ENCODE measurements at places on chromosomes 16 and 17.
A peak's percentile ranks its signal among the peaks of the same experiment; 100 is the strongest.

GRCh38 chr16:55645986-55646385 lies 9.8 kb upstream of the SLC6A2 start:
- no peak for DNase-seq

- DNase-seq, result no peak
Observed at GRCh38 chr17:46975287-46975686, 3.8 kb downstream of the RPRML start.

DNA sequence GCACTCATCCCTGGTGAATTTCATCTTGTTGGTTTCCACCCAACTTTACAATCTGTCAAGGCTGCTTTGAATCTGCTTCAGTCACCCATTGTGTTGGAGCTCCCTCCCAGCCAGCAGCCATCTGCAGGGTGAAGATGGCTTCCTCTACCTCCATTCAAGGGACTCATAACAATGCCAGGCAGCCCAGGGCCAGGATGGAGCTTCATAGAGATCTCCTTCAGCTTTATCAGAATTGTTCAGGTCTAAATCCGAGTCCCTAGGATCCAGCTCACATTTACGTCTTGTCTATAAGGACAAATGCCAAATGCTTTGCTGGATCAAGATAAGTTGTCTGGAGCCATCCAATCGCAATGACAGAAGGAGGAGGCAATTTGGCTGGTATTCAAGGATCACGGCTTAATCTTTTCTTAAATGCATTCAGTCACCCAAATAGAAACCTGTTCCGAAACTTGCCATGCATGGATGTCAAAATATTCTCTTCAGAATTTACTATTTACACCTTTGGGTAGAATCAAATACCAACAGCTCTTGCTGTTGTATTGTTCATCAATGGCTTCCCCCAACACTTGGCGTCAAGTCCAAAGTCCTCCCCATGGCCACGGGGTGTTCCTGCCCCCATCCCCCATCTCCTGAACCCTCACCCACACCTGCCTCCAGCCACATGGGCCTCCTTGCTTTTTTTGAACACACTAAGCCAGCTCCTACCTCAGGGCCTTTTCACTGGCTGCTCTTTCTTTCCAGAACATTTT lies 3.8 kb upstream of the FAM171A2 start:
- DNase-seq, result no peak

GRCh38 chr16:65319621-65320231 lies 197.9 kb upstream of the CDH11 start:
- DNase-seq, result no peak

DNA sequence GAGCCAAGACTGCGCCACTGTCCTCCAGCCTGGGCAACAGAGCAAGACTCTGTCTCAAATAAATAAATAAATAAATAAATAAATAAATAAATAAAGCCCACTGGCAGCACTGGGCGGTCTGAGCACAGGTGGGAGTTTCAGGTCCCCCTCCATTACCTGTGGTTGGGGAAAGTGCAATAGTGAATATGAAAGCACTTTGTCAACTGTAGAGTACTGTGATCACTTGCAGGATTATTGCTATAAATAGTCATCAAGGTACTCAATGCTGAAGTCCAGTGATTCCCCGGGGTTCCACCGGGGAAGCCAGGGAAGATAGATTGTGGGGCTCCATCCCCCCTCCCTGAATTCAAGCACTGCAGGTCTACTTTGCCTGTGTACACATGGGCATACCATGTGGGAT lies 42.7 kb upstream of the CPNE2 start:
- no peak for DNase-seq

GRCh38 chr16:29007730-29008593 lies 23.1 kb downstream of the LAT start:
- DNase-seq, result peak; percentile 53

DNA sequence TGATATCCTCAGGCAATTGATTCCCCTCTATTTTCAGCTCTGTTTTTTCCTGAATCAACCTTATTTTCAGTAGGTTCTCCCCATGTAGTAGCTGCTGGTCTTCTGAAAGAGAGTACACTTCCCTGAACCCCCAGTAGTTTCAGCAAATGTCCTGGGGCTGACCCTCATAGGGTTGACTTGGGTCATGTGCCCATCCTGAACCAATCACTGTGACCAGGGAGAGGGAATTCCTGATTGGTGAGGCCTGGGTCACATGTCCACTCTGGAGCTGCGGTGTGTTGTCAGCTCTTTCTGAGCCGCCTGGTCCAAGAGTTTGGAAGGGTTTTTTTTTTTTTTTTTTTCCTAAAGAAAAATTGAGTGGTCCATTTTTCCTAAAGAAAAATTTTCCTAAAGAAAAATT lies 8.3 kb upstream of the ZKSCAN2 start:
- DNase-seq, result no peak

DNA sequence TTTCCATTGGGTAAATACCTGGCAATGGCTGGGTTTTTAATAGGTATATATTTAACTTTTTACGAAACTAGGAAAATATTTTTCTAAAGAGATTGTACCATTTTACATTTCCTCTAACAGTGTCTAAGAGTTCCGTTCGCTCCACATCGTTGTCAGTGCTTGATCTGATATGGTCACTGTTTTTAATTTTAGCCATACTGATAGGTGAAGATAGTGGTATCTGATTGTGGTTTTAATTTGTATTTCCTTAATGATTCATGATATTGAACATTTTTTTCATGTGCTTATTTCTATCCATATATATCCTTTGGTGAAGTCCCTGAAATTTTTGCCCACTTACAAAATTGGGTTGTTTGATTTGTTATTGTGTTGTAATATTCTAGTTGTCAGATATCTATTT lies 117.7 kb downstream of the CHD9 start:
- DNase-seq, result no peak

DNA sequence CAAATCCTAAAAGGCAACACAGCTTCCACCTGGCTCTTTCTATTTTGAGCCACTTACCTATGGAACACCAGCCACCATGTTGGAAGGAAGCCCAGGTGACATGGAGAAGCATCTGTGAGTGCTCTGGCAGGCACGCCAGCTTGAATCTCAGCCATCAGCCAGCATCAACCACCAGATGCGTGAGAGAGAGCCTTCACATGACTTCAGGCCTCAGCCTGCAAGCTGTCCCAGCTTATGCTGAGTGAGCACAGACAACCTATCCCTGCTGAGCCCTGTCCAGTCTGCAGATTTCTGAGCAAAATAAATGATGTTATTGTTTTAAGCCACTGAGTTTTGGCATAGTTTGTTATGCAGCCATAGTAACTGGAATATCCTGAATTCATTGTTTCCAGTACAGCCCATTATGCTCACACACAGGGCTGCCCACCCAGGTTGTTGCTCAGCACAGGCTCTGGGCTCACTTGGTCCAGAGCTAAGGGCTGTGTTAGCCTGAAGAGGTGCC lies 35.1 kb downstream of the TMEM238L start:
- DNase-seq, result no peak

GRCh38 chr17:38550661-38551060 lies 55.1 kb downstream of the SRCIN1 start:
- peak; percentile 14 for DNase-seq

- DNase-seq, result peak; percentile 51
Observed at GRCh38 chr17:15261802-15262290, 3.3 kb downstream of the PMP22 start.

- no peak for DNase-seq
Observed at GRCh38 chr17:62989501-62989900, 23.5 kb downstream of the TANC2 start.

DNA sequence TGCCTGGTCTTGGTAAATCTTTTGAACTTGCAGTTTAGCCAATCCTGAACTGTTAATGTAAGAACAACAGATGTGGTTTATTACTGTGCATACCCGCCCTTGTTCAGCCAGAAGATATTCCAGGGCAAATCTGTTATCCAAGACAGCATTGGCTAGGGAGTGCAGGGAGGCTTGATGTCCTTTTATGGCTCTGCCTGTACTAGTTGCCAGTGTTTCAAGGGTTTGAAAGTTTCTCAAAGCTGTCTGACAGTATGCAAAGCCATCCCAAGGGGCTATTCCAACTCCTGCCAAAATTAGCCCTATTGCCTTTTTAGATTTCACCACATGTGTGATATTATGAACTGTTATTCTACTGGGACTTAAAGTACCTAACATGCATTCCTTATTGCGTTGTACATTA lies 30.1 kb downstream of the LCMT1 start:
- DNase-seq, result no peak

DNA sequence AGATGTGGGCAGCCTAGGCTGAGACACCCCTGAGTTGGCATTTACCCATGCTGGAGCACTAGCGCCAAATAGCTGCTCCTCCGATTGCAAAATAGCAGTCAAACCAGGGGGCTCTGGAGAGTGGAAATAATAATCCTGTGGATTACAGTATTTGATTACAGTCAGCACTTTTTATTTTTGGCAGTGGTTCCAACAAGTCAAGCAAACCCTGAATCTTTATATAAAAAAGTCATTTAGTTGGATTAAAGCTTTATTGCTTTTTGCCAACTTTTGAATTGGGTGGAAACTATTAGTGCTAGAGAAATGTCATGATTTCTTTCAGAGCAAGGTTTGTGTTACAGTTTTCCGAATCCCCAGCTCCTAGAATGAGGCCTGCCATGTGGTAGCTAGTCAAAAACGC lies 99.3 kb upstream of the FAM20A start:
- DNase-seq, result no peak

- DNase-seq, result no peak
Observed at GRCh38 chr17:66372182-66372581, 69.8 kb downstream of the PRKCA start.

- no peak for DNase-seq
Observed at GRCh38 chr17:53780320-53780719, 42.4 kb upstream of the KIF2B start.
